ENCODE measurements at places on chromosomes 4 and X.

GRCh38 chr4:7354927-7355326 lies 79.8 kb downstream of the PSAPL1 start:
- no peak for DNase-seq

DNA sequence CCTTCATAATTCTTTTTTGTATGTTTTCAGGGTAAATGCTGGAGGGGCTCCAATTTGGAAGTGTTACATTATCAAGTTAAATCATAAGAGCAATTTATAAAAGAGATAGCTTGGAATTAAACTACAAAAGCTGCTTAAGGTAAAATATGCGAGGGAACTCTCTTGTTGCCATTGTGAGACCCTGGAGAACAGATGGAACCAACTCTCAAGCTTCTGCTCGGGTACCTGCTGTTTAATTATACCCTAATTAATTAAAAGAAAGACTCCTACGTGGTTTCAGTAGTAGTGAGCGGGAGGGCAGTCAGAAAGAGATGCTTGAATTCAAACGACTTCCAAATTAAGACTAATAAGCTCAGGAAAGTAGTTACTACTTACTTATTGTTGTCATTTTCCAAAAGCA lies 313.1 kb upstream of the TACR3 start:
- no peak for DNase-seq

- DNase-seq, result no peak
Observed at GRCh38 chr4:128630871-128631270, 178.6 kb upstream of the JADE1 start.

GRCh38 chr4:79922011-79922410 lies 151.0 kb downstream of the ANTXR2 start:
- no peak for DNase-seq

- peak; percentile 74 for DNase-seq
Observed at GRCh38 chr4:38318737-38319455, 345.1 kb upstream of the KLF3 start.

GRCh38 chr4:14234307-14234706 lies 606.8 kb upstream of the BOD1L1 start:
- DNase-seq, result no peak

DNA sequence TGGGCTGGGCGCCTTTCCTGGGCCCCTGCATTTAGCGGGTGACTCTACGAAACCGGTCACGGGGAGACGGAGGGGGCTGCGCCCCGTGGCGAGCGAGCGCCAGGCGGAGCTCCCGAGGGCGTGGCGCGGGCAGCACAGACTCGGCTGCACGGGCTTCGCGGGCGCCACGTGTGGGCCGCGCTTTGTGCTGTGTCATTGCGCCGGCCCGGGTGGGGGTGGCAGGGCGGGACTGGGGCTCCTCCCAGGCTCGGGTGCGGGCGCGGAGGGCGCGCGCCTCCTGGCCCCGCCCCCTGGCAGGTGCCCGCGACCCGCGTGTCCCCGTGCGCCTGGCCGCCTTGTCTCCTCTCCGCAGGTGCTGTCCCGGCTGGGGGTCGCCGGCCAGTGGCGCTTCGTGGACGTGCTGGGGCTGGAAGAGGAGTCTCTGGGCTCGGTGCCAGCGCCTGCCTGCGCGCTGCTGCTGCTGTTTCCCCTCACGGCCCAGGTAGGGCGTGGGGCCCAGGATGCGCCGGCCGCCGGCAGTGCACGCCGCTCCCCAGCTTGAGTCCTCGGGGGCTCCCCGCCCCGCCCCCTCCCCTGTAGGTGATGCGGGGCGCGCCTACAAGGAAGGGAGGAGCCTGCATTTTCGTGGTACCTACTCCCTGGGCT lies 651 bp downstream of the UCHL1 start:
- peak; percentile 48 for DNase-seq

DNA sequence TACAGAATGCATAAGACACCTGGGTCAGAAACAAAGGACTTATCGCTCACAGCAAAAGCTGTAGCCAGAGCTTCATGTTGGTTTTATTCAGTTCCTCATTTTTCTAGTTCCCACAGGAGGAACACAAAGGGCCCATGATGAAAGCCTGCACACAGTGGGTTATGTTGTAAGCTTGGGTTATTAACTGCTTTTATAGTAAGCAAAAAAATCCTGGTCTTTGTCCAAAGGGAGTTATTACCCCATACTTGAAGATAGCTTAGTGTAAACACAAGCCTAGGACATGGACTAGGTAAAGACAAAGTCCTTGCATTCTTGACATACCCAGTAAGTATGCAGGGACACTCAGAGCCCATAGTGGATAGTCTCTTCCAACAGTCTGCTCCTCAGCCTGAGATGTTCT lies 11.7 kb downstream of the BBS12 start:
- no peak for DNase-seq

DNA sequence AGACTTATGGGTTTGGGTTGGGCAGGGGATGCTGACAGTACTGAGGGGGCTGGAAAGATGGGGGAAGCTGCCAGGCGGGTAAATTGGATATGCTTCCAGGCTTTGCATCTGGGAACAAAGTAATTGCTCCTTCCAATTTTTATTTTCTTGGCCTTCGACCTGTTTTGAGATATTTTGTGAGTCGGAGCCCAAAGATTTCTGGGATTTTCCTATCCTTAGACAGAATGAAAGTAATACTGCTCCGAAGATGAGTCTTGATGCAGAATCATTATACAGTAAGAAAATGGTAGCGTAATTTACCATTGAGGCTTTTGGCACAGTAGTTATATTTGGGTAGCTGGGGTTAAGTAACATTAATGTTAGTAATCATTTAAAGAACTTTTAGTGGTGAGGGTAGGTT lies 1.4 kb downstream of the SMARCA5 start:
- no peak for DNase-seq

GRCh38 chr4:80710748-80711451 lies 319.6 kb upstream of the BMP3 start:
- no peak for DNase-seq

DNA sequence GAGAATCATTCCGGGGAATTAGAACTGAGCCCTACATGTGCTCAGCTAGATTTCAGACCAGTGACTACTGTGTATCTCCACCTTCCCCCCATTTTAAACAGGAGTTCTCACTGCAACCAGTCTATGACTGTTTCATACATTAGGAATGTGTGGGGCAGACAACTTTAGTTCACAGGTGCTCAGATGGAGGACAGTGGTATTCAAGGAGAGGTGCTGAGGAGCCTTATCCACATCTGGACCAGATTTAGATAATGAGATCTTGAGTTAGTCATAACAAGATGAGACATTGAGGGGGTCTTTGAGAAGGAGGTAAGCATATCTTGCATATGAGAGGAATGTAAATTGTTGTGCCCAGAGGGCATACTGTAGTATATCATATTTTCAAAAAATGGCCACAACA lies 32.8 kb upstream of the RELL1 start:
- DNase-seq, result no peak

- DNase-seq, result no peak
Observed at GRCh38 chr4:134756421-134756820, 554.8 kb upstream of the PABPC4L start.

DNA sequence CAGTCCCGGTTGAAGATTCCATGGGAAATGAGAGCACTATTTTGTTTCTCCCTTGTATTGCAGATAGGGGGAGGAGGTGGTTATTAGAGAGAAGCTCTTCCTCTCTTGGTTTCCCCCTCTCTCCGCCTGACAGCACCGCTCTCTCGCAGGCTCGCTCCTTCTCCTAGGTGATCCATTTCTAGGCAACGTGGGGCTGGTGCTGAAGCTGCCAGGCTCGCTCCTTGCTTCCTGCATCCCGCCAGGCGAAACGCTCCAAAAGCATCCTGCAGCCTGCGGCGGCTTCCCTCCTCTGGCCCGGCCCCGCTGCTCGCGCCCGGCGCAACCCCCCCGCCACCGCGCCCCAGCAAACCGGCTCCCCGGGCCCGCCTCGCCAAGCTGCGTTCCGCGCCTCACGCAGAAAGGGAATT lies at the start of gene GRID2:
TSS of gene GRID2 (plus strand) at position 346 of the 407 bp plus-strand sequence.
- no peak for DNase-seq

- no peak for DNase-seq
Observed at GRCh38 chr4:103156106-103156505, 42.0 kb downstream of the CENPE start.

- DNase-seq, result no peak
Observed at GRCh38 chrX:78066110-78066509, 37.9 kb upstream of the PGK1 start.

DNA sequence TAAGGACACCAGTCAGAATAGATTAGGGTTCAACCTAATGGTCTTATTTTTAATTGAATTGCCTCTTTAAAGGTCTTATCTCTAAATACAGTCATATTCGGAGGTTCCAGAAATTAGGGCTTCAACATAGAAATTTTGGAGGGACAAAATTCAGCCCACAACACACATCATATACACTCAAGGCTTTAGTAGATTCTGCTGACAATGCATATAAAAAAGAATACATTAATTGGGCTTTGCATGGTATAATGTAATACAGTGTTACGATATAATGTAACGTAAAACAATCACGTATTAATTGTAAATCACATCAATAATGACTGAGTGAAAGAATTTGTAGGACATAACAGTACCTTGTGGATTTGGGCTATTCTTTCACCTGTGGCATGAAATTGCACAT lies 787.8 kb downstream of the STIM2 start:
- DNase-seq, result no peak

GRCh38 chr4:141524116-141524515 lies 112.3 kb upstream of the IL15 start:
- no peak for DNase-seq

DNA sequence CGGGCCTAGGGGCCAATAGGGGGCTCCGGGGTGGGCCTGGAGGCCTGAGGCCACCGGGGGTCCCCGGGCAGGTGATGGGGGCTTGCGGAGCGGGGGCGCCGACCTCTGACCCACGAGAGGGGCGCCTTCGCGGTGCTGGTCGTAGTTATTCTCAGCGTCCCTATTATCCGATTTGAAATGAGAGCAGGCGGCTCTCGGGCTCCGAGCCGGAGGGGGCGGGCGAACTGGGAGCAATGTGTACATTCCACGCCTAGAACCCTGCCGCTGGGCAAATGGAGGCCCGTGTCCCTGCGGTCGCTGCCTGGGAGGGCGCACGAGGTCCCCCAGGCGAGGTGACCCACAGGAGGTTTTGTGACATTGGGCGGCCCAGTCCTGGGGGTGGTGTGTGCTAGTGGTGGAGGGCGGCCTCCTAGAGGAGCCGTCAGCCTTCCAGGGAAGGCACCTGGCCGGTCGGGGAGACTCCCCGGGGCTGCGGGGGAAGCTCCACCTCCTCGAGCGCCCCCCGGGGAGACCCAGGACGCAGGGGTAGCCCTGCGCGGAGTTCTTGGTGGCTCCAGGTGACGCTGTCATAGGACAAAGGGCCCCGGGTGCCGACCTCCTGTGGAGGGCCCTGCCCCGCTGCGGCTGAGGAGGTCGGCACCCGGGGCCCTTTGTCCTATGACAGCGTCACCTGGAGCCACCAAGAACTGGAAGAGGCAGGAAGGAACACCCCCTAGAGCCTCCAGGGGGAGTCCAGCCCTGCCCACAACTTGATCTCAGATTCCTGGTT lies 102.6 kb upstream of the PRKX start:
- peak; percentile 47 for DNase-seq

DNA sequence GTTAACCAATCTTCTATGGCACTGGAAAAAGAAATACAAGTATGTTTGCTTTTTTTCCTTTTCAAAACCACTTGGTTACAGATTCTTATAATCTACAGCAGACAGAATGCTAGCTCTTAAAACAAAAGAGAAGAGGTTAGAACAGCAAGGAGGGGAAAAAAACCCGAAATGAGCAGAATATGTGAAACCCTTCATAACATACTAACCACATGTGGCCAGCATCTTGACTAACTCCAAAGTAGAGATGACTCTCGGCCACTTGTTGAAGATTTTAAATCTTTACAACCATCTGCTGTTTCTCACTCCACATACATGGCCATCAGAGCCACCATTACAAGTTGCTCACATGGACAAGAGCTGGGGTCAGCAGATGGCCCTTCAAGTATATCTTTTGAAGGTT lies 100.3 kb downstream of the PAPSS1 start:
- no peak for DNase-seq

DNA sequence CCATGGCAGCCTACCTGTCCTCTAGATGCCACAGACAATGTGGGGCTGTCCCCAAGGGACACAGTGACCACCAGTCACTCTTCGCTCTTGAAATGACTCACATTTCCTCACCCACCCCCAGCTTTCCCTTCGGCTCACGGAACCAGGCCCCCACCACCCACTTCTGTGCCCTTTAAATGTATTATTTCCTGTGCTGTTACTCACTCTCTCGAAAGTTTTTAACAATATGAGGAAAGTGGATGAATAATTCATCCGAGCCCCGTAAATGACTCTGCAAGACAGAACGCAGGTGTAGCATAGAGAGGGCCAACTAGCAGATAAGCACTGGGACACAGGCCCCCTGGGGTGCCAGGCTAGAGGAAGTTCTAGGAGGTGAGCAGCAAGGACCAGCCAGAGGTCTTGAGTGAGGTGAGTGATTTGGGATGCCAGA lies 179.5 kb upstream of the TBL1X start:
- no peak for DNase-seq

DNA sequence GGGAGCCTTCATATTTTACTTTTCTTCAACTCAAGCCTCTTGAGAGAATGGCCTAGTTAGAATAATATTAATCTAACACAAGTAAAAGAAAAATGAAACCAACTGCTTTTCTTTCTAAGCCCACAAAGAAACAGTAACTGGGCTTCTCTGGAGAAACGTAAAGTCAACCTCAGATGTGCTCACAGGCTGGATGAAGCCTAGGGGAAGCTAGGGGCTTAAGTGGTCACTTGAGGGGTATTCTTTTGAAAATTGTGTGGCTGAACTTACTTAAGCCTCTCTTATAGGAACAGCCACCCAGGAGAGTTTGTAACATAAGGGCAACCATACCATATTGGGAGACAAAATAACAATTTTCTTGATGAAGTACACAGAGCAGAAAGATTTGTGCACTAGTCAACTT lies 279.0 kb downstream of the SPRY1 start:
- DNase-seq, result no peak

- DNase-seq, result peak; percentile 9
Observed at GRCh38 chrX:20529301-20529700, 262.6 kb upstream of the RPS6KA3 start.

GRCh38 chrX:24498181-24498580 lies 33.1 kb downstream of the PDK3 start:
- DNase-seq, result no peak

GRCh38 chr4:54550395-54551171 lies 107.2 kb upstream of the KIT start:
- DNase-seq, result no peak

DNA sequence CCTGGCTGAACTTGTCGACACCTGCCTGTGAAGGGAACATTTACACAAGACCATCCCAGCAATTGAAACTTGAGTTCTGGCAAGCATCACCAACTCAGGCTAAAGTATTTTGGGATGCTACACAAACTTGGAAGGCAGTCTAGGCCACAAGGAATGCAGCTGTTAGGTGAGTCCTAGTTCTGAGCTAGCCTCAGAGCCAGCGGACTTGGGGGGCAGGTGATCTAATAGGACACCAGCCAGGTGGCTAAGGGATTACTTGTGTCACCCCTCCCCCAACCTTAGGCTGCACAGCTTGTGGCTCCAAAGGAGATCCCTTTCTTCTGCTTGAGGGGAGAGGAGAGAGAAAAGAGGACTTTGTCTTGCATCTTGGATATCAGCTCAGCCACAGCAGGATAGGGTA lies 62.3 kb upstream of the DKK2 start:
- no peak for DNase-seq

- peak; percentile 47 for DNase-seq
Observed at GRCh38 chr4:185787926-185788679, 23.9 kb downstream of the SORBS2 start.

- no peak for DNase-seq
Observed at GRCh38 chr4:77143091-77143490, 13.9 kb upstream of the CCNG2 start.
